ENCODE measurements at places on chromosomes 4 and X.

DNA sequence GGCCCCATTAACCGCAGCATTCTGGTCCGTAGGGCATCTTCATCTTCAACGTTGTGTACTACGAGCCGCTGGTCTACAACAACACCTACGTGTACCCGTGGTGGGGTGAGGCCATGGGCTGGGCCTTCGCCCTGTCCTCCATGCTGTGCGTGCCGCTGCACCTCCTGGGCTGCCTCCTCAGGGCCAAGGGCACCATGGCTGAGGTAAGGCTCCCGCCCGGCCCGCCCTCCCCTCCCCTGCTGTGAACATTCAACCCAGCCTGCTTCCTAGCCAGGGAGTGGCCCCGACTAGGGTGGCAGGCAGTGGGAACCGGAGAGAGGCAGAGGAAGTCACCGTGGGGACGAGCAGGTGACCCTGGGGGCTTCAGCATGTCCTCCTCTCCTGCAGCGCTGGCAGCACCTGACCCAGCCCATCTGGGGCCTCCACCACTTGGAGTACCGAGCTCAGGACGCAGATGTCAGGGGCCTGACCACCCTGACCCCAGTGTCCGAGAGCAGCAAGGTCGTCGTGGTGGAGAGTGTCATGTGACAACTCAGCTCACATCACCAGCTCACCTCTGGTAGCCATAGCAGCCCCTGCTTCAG is 7.1 kb downstream of the SLC6A8 start:
- no peak for DNase-seq

GRCh38 chr4:182655340-182655739 is 261.8 kb downstream of the DCTD start:
- no peak for DNase-seq

DNA sequence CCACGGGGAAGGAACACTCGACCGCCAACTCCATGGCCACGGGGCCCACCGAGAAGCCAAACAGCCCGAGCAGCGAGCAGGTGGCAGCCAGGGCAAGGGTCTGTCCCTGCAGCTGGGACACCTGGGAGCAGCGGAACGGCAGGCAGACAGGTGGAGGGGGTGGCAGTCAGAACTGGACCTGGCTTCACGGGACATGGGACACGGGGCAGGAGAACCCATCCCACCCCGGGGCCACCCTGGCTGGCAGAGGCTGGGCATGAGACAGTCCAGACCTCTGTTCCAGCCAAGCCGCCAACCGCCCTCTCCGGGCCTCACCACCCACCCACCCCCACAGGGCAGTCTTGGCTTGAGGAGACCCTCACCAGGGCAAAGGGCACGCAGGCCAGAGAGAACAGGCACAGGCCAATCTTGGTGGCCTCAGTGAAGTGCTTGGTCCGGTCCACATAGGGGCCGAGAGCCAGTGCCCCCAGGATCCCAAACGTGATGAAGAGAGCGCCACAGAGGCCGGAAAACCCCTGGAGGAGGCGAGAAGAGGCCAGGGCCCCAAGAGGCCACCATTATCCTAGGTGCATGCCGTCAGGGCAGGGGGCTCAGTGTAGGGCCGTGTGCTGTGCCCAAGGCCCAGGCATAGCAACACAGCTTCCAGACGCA is 5.6 kb downstream of the SLC49A3 start:
- no peak for DNase-seq

DNA sequence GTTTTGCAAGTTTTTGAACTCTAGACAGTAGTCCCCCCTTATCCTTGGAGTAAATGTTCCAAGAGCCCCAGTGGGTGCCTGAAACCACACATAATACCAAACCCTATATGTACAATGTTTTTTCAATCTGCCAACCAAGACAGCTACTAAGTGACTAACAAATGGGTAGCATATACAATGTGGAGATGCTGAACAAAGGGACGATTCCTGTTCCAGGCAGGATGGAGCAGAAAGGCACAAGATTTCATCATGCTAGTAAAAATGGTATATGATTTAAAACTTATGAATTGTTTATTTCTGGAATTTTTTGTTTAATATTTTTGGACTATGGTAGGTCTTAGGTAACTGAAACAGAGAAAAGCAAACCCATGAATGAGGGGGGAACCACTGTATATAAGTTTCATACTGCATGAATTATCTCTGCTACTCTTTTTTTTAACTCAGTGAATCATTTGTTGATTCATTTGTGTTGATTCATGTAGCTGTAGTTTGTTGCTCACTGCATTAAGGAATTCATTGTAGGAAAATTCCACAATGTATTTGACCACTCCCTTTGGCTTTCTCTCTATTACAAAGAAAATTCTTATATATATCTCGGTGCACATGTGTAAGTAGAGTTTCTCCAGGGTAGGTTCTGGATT is 21.9 kb upstream of the ANXA3 start:
- DNase-seq: no peak

GRCh38 chr4:40124690-40125089 is 68.0 kb downstream of the N4BP2 start:
- no peak for DNase-seq

- no peak for DNase-seq
Measured at GRCh38 chr4:55028196-55028595, 97.2 kb downstream of the KDR start.

GRCh38 chr4:156734965-156735895 is 236.4 kb downstream of the PDGFC start:
- no peak for DNase-seq

GRCh38 chrX:2500091-2500802 is 529 bp downstream of the DHRSX start:
- peak; percentile 25 for DNase-seq

- peak; percentile 21 for DNase-seq
Measured at GRCh38 chr4:39978904-39979303, 1.2 kb upstream of the PDS5A start.

GRCh38 chr4:156969101-156969500 is 2.5 kb downstream of the PDGFC start:
- no peak for DNase-seq

- DNase-seq: no peak
Measured at GRCh38 chr4:7259039-7259438, 66.7 kb downstream of the SORCS2 start.

DNA sequence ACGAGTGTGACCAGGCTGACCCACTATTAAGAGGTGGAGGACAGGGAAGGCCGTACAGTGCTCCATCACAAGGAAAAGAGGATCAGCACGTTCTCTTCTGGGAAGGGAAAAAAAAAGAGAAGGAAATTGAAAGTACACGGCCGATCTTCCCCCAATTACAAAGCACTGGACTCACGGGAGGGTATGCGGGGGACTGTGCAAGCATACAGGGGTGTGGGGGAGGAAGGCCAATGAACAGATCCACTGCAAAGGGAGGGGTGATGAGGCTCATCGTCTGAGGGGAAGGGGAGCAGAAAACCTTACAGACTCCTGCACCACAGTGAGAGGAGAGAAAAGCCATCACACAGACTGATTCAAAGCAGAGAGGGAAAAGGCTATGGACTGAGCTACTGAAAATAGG is 1.1 kb downstream of the ELK1 start:
- no peak for DNase-seq

DNA sequence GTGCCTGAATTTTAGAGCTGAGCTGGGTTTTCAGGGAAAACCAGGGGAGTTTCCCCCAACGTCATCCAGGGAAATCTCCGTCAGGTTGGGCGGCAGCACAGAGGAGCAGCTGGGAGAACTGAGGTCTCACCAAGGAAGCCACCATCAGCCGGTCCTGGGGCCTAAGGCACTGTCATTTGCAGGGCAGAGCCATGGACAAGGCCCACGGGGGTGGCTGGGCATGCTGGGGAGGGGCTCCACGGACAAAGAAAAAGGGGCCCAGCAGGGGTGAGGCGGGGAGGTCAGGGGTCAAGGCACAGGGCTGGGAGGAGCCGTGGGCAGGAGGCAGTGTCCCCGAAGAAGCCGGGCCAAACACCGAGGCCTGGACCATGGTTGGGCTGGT is 109.8 kb downstream of the HMX1 start:
- DNase-seq: no peak

- no peak for DNase-seq
Measured at GRCh38 chr4:73855406-73855805, 2.3 kb downstream of the PF4V1 start.

DNA sequence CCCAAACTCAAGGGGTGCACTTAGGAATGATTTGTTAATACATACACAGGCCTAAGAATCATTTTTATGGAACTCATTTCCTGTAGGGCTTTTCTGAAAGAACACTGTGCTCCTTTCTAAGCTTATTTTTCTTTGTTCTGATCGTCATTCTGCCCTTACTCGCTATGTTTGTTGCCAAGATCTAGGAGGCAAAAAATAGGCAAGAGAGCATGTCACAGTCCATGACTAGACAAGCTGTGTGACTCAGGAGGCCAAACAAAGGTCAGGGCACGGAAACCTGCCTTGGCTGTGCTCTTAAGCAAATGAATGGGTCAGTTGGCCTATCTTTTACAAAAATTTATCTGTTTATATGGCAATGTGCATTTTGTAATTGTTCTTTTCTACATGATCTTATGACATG is 42.5 kb upstream of the C1GALT1C1 start:
- no peak for DNase-seq

DNA sequence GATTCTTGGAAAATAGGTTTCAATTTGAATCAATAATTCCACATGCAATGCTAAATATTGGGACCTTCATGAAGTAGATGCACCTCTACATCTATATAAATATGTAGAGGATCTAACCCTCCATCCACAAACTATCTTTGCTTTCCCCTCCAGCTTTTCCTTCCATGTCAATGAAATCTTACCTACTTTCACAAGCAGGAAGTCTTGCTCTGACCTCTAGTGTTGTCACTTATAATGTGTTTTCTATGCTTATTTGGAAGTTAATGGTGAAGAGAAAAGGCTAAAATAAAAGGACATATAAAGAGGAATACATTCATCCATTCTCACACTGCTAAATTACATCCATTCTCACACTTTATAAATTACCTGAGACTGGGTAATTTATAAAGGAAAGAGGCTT is 472.7 kb upstream of the DIAPH2 start:
- no peak for DNase-seq

DNA sequence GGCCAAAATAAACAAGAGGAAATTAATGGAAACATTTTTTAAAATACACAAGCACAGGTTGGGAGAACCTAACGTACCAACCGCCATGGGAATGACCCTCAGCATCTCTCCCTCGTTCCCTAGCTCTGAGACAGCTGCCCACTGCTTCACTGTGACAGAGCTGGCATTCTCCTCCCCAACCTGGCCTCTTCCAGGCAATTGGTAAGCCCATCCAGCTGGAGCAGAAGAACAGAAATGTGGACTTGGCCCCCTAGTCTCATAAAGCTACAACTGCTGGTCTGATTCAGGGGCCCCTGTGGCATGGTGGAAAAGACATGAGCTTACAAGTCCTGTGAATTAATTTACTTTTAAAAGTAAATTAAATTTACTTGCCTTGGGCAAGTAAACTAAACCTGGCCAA is 245.1 kb downstream of the PTTG2 start:
- DNase-seq: no peak

DNA sequence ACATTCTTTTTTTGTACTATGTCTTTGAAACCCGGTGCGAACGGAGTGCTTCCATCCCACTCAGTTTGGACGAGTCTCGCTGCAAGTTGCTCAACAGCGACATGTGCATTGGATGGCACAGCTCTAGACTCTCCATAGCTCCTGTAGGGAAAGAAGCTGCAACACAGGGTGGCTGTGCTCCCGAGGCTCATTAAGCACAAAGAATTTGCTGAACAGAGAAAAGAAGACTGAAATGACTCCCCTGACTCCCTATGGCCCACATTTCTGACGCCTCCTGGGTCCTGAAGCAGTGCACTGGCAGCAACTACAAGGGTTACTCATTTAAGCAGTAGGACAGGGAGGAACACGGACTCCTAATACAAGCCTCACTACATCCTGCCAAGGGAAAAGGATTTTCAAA is 127.4 kb downstream of the SH3RF1 start:
- DNase-seq: no peak

GRCh38 chr4:89868999-89869589 is 25.6 kb upstream of the MMRN1 start:
- no peak for DNase-seq

GRCh38 chrX:109440475-109440874 is 41.4 kb downstream of the GUCY2F start:
- peak; percentile 26 for DNase-seq

- no peak for DNase-seq
Measured at GRCh38 chr4:56806666-56807065, 14.8 kb downstream of the SPINK2 start.

DNA sequence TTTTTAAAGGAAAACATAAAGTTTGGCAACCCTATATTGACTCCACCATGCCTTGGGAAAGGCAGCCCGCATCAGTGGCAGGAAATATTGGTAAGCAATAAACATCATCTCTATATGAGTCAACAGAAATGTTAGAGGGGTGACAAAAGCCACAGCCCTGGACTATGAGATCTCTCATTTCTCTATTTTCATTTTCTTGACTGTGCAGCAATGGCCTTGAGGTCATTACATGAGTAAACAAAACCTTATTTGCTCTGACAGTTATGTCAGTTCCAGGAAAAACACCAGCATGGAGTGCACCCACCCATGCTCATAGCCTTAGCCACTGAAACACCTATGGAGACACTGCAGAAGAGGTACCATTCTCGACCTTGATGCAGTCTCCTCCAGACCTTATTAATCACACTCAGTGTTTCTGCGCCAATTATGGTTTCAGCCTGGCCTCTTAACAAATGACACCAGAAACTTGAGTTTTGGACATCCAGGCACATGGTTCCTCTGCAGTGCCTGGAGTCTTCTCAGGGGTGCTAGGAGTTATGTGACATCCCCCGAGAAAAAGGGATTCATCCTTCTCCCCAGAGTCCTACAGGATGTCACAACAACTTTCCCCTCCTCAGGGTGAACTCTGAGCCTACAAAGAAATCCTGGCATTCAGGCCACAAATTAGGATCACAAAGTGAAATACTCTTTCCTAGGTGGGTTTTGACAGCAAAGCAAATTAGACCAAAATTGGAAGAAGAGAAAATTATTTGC is 16.0 kb upstream of the HPGD start:
- peak; percentile 87 for DNase-seq

DNA sequence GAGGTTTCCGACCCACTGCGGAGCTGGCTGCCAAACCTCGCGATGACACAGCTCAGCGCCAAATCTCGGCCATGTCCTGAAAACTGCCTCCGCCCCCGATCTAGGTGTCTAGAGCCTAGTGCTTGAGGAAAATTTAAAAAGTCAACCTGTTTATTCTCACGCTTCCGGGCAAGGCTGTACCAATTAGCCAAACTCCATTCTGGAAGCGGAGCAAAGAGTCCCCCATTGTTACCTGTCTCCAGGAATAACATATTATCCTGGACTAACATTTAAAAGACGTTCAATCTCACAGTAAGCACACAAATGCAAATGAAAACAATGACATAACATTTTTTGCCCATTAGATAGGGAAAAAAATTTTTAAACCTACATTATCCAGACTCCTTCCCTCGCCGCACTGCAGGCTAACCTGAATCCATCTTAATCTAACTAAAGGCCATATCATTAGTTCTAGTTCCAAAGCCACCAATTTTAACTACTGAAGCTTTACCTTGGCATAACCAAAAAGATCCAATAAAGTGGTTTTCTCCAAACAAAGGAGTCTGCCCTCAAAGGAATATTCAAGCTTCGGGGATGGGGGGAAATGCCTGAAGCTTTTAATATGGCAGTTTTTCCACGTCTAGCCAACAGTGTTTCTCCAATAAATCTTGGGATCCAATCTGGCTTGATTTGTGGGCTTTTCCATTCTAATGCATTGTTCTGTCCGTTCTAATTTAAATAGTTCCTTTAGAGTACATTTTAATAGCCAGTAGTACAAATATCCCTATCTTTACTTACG is 1.9 kb downstream of the HUWE1 start:
- no peak for DNase-seq
